ENCODE measurements at places on chromosomes 13 and 19.

- no peak for DNase-seq
Observed at GRCh38 chr13:84481958-84482357, 599.7 kb upstream of the SLITRK1 start.

DNA sequence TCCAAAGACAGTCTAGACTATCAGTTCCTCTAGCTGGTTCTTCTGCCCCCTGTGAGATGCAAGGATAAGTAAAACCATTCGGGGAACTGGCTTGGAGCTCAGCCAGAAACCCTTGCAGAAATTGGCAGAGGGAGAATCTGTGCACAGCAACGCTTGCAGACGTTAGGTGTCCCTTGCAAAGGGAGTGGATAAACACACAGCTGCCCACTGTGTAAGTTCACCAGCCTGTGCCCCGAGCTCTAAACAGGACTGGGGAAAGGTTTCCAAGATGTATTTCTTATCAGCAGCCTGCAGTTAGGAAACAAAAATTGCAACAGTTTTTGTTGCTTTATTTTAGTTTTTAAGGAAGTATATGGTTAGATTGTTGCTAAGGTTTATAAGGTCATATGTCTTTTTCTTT, 19.0 kb upstream of the ADGRE1 start:
- DNase-seq, result no peak

- DNase-seq, result no peak
Observed at GRCh38 chr19:18869781-18870530, 26.0 kb downstream of the CERS1 start.

DNA sequence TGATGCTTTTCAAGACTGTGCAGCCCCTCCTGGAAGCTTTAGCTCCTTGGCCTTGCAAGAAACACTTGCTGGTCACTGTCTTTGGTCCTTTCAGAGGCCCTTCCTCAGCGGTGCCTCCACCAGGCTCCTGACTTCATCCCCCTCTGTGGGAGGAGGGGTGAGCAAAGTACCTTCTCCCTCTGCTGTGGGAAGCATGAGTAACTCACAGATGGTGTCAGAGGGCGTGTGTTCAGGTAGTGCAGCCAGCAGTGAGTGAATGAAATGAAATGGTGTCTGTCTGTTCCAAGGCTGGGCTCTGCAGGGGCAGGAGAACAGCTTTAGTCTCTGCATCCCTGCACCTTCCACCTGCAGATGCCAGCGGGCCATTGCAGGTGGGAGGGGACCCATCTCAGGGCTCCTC, 102.9 kb downstream of the SHISA2 start:
- no peak for DNase-seq

GRCh38 chr19:55347442-55348009, 7.0 kb downstream of the COX6B2 start:
- DNase-seq, result no peak
